ENCODE measurements at places on chromosomes 1 and 21.

DNA sequence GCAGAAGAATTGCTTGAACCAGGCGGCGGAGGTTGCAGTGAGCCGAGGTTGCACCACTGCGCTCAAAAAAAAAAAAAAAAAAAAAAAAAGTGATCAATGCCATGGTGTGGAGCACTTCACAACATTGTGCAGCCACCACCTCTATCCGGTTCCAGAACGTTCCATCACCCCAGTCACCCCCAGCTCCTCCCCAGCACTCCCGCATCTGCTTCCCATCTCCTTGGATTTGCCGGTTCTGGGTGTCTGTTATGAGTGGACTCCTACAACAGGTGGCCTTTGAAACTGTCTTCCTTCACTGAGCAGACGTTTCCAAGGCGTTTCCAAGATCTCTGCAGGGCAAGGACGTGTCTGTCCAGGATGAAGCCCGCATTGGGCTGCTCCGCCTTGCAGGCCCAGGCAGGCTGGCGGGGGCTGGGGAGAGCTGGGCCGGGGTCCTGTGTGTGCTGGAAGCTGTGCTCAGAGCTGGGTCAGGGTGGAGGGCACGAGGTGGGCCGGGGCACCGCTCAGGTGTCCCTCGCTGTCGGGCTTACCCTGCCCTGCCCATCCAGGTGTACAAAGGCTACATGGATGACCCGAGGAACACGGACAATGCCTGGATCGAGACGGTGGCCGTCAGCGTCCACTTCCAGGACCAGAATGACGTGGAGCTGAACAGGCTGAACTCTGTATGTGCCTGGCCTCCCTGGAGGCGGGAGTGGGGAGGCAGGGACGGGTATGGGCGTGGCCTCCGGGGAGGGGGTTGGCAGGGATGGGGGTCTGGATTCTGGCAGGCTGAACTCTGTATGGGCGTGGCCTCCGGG is 14.9 kb upstream of the LRRC3 start:
- no peak for DNase-seq

DNA sequence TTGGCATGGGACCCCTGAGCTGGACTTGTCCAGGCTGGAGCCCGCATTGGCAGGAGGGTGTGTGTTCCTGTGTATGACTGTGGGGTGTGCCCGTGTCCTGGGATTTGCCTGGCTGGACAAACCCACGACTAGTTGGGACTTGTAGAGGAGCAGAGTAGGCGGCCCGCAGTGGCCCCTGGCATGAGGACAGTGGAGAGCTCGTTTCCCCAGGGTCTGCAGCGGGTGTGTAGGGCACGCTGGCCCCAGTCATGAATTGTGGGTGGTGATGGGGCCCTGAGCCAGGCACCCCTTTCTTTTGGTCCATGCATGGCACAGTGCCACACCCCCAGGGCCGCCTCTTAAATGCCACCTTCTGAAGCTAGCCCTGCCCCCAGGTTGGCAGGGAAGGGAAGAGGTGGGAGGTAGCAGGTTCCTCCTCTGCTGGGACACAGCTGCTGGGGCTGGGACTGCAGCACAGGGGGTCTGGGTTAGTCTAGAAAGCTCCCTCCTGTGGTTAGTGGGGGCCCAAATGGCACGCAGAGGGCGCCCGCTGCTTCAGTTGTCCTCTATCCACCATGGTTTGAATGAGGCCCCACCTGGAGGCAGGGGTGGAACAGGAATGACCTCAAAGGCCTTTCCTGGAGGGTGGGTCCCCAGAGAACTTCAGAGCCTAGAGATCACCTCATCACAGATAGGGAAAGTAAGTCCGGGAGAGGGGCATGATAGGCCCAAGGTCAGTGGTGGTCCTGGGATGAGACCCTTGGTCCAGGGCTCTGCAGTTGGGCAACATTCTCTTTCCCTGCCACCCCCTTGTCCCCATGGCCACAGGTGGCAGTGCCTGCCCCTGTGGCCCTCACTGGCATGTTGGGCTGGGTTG is 4.1 kb downstream of the CROCC start:
- DNase-seq = no peak

DNA sequence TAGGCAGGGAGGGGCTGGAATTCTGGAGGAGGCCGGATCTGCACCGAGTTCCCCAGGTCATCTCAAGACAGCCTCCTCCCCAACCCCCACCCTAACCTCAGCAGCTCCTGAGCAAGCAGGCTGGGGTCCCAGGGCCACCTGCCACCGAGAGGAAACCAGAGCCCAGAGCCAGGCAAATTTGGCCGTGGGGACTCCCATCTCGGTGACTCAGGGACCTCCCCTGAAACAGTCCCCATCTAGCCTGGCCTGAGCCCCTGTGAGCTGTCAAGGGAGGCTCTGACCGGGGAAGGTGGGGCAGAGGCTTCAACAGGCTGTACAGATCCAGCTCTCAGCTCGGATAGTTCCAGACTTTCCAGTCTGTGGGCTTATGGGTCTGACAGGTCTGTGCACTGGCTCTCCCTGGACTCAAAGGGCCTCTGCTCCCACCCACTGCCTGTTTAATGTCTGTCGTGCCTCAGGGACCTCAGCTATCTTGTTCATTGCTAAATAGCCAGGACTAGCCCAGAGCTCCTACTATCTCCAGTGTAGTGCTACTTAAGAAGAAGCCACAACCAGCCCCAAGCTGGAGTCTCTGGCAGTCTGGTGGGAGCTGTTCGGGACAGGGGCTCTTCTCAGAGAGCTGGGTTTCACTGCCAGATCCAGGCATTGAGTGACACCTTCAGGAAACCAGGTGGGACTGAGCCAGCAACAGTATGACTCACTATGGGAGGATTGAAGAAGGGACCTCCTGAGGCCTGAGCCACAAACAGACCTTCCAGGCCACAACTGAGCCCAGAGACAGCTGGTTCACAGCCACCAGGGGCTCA is 25.6 kb downstream of the MATN1 start:
- DNase-seq = no peak

DNA sequence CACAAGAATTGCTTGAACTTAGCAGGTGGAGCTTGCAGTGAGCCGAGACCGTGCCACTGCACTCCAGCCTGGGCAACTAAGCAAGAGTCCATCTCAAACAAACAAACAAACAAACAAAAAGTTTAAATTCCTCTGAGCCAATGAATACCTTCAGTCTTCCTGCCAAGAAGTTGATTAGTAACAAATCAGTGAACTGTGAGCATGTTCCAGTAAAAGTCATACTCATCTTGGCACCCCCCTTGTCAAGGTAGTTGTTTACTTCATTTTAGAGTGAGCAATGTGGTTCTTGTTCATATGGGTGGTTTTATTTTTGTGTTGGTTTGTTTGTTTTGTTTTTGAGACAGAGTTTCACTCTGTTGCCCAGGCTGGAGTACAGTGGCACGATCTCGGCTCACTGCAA is 18.0 kb upstream of the SLC2A7 start:
- no peak for DNase-seq

- DNase-seq = no peak
These were observed 6.5 kb downstream of the SOAT1 start for GRCh38 chr1:179300112-179300511.
